CD4-positive, alpha-beta T cell treated with Interleukin-10 for 1 hour (primary cell): ENCODE measurements at places on chromosomes 1 and 21.

DNA sequence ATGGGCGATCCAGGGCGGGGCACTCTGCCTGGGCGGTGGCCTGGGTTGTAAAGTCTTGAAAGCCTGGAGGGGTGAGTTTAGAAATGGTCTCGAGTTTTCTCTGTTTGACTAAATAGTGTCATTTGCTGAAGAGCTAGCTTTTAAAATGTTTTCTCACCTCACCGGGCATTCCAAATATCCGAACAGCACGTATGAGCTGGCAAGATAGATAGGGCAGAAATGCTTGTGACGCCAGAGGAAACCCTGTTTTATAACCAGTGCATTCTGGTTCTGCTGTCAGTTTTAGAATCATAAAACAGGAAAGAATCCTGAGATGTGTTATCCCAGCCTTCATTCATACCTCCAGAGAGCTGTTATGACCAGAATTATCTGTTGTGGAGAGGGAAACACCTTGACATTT is 725 bp downstream of the RTCA start:
- DNase-seq, result no peak

- no peak for DNase-seq
These were observed 33.4 kb downstream of the RGS7 start for GRCh38 chr1:241323514-241324195.

DNA sequence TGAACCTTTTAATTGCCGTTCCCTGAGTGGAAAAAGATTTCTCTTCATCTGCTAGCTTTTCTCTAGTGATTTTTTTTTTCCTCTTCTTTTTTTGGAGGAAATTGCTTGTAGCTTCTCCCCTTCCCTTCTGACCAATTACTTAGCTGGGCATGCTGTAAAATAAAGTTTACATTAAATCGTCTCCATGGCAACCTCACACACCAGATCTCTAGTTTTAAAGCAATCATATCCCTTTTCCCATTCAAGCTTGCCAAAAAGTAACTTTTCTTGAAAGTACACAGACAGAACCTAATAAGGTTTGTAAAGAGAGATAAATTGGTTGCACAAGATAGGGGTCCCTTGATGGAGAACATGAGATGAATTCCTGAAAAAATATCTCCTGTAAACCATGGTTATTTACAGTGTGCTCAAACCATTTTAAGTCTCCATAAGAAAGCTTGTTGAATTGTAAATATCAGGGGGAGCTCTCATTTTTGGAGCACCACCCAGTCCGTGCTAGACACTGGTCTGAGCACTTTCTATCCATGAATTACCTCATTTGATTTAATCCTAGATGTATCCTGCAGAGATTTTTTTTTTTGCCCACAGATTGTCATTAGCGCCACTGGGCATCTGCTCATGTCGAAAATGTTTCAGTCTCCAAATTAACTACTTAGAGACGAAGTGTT is 32.6 kb upstream of the HTR1D start:
- DNase-seq, result no peak

- no peak for DNase-seq
These were observed 11.7 kb upstream of the TRAPPC10 start for GRCh38 chr21:44000360-44000759.

- no peak for DNase-seq
These were observed 199.4 kb upstream of the DAB1 start for GRCh38 chr1:57623039-57623790.

GRCh38 chr1:178946855-178947676 is 76.2 kb upstream of the ANGPTL1 start:
- DNase-seq, result no peak

GRCh38 chr1:235892734-235893413 is 26.2 kb upstream of the LYST start:
- no peak for DNase-seq

DNA sequence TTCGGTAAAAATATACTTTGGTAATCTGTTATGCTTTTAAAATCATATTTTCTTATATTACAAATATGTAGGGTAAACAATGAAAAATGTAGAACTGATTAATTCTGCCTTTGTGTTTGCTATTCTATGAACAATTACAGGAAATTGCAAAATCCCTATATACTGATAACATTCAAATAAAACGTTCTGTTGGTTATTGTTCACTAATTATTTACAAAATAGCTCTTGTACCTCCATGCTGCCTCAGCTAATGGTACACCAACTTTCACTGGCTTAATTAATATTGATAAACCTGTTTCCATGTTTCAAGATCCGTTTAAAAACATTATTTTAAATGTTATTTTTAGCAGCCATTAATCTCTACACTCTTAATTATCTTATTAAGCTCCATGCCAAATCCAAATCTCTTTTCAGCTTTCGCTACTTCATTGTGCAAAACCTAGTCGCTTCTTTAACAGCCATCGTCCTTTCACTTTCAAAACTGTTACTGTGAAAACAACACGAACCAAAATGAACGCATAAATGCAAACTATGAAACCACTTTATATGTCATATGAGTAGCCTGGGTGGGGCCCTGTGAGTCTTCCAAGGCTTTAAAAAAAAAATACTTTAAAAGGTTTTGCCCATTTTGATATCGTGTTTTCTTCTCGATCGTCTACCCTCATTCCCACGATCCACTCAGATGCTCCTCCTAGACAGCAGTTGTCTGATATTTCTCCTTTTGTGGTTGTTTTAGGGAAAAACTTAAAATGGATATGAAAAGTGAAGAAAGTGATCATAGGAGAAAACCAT is 807.1 kb downstream of the USP25 start:
- no peak for DNase-seq

DNA sequence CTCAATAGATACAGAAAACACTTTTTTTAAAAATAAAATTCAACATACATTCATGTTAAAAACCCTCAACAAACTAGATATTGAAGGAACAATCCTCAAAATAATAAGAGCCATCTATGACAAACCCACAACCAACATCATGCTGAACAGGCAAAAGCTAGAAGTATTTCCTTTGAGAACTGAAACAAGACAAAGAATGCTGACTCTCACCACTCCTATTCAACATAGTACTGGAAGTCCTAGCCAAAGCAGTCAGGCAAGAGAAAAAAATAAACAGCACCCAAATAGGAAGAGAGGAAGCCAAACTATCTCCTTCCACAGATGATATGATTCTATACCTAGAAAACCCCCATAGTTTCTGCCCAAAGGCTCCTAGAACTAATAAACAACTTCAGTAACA is 46.2 kb upstream of the IVNS1ABP start:
- DNase-seq, result no peak

DNA sequence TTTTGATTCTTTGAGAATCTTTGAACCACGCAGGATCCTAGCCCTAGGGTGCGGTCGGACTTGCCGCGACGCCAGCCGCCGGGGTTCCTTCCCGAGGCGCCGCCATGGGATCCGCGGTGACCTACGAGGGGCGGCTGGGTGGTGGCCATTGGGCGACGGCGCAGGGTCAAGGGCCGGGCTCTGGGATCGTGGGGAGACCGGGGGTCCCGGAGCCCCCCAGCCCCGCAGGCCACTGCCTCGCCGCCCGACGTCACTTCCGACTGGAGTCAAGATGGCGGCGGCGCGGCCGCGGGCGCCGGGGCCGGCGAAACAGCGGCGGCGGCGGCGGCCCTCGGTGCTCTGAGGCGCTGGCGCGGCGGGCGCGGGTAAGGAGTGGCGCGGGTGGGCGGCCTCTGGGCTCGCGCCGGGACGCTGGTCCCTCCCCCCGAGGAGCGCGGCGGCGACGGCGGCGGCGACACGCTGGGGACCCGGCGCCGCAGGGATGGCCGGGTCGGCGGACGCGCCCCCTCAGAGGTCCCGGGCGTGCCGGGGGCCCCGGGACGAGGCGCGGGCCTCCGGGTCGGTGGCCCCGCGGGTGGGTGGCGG is at the start of gene PRDM2:
Gene PRDM2 (plus strand): TSS at position 253 of the 585 bp plus-strand sequence. CDS start 15,418 bp downstream, outside the sequence.
- peak; percentile 75 for DNase-seq

- DNase-seq, result no peak
These were observed 106.5 kb downstream of the PLPP3 start for GRCh38 chr1:56472860-56473259.

- no peak for DNase-seq
These were observed 58.2 kb upstream of the ADAR start for GRCh38 chr1:154666051-154666790.

GRCh38 chr1:179143322-179143721 is 61.5 kb downstream of the TOR3A start:
- no peak for DNase-seq

DNA sequence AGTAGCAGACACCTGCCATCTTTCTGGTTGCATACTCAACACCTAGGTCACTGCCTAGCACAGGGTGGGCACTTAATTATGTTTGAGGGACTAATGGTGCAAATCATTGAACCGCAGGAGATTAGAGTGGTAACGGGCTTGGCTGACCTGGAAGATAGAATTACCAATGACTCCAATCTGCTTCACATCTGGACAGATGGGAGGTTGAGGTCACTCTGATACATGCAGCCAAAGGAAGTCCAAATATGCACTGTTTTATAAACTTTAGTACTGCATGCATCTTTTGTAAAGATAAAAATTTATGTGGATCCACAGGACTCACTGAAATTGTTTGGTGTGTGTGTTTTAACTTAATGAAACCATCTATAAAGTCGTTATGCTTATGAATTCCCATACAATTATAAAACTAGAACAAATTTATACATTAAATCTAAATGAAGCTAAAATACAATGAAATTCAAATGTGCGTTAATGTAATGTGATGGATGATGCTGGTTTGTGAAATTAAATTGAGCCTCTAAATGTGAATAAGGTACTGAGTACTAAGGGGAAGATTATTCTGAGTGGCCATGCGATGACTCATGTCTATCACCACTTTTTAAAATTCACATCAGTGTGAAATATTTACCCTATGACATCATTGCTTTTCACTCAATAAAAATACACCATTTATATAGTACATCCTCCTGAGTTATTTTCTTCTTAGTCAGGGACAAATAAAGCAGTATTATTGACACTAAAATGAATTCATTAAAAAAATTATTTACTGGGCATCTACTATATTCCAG is 224.7 kb upstream of the FAM78B start:
- no peak for DNase-seq

GRCh38 chr1:4710592-4711415 is 56.4 kb downstream of the AJAP1 start:
- DNase-seq, result no peak

- DNase-seq, result no peak
These were observed 805.9 kb upstream of the ADAMTS5 start for GRCh38 chr21:27772816-27773215.
